ENCODE measurements at places on chromosomes 1 and 21.

GRCh38 chr1:109399326-109399957 is 1.7 kb upstream of the SORT1 start:
- no peak for DNase-seq

DNA sequence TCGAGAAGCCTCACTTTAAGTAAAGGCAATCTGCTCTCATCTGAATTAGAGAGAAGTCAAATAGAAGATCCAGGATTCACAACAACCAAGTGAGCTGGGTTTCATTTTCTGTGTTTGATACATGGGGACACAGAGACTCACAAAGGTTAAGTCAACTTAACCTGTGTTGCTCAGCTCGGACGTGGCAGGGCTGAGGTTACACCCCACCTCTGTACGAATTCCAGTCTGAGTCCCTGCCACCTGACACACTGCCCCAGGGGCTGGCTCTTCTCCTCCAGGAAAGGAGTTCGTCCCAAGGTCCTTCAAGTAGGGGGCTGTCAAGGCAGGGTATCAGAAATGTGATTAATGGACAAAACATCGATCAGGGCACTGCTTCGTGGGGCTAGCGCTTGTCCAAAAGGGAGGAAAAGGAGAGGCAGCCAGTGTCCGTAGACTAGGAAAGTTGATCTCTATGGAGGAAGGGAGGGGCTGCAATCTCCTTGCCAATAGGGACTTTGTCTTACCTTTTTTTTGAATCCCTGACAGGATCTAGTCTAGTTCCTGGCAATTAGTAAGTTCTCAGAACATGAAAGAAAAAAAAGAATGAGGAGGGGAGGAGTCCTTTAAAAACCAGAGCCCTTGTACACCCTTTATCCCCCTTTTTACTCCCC is 116.4 kb downstream of the CNIH3 start:
- no peak for DNase-seq

DNA sequence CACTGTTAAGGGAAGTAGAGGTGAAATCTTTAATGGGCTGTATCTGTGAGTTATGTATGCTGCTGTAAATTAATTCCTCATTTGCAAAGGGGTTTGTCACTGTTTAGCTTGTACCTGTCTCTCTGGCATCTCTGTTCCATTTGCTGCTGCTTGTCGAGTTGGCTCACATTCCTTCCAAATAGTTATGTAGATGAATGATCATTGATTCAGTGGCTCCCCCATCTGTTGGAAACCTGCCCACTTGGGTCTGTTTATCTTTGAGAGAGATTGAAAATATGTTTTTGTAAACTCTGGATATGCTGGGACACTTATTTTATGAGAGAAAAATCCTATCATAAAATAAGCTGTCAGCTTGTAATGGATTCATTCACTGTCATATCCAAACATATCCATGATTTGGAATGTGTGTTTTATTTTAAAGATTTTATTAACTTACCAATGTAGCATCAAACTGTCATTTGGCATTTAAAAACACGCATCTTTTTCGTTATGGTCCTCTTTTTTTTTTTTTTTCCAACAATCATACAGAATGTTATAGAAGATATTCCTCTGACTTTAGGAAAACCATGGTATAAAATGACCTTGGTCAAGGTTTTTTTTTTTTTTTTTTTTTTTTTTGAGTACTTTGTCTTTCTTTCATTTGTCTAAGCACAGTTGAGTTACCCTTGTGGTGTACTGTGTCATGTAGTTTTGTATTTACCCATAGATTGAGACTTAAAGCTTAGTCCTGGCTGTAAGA is 3.5 kb downstream of the RYR2 start:
- no peak for DNase-seq

- DNase-seq, result no peak
These were observed 35.1 kb downstream of the TMEM51 start for GRCh38 chr1:15188678-15189077.

DNA sequence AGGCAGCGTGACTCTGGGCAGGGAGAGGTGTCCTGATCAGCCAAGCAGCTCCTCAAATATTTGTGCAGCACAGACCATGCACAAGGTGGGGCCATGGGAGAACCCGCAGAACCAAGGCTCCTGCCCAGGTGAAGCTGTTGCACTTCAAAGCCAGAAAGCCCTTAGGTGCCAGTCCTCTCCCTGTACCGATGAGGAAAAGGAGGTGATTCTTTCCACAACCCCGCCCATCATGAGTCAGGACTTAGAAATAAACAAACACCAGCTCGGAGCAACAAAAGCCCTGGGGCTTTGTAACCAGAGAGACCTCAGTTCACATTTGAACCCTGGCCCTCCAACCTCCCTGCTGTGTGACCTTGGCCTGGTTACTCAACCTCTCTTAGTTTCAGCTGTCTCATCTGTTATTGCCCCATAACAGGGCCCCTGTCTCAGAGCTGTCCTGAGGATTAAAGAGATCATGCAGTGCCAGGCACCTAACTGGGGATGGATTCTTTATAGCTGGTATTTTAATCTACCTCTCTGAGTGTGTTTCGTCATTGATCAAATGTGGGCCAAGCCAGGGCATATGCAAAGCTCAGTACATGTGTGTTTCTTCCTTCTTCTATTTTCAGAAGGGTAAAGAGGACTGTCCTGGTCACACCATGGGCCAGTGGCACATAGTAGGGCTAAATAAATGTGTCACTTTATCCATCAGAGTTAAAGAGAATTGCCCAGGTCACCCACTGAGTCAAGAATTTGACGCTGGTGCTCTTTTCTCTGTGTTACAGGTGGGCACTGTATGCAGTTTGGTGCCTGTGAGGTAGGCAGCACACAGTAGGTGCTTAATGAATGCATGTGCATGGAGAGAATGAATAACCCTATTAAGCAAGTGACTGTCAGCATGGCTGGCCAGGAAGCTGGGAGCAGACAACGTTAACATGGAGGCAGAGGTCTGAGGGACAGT is 1.4 kb downstream of the LDLRAD1 start:
- no peak for DNase-seq

DNA sequence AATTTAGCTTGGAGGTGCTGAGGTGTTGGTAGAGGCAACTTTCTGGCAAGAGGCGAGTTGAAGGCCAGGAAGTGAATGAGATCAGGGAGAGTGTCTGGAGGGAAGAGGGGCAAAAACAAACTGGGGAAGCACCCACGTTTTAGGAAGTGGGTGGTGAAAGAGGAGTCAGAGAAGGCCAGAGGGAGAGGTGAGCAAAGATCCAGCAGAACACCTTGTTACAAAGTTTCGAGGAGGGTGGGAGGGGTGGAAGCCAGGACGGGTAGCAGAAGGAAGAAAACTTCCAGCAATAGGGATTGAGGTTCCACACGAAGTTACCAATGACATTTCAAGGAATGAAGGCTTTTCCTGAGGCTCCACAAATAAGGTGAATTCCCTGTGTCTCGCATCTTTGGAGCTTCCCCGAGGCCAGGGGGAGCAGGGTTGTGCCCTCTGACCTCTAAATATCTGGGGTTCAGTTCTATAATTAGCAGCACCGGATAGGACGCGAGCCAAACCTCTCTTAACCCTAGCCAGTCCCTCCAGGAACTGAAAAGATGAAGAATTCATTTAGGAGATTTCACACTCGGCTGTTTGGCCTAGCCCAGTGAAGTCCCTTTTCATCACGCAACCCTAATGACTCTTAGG is 578 bp upstream of the SESN2 start:
- no peak for DNase-seq

GRCh38 chr1:21630571-21631343 is 38.4 kb downstream of the RAP1GAP start:
- no peak for DNase-seq

Measured in cerebellar nuclear complex (tissue), 1 donor.